ENCODE measurements at places on chromosomes 7 and 10.

DNA sequence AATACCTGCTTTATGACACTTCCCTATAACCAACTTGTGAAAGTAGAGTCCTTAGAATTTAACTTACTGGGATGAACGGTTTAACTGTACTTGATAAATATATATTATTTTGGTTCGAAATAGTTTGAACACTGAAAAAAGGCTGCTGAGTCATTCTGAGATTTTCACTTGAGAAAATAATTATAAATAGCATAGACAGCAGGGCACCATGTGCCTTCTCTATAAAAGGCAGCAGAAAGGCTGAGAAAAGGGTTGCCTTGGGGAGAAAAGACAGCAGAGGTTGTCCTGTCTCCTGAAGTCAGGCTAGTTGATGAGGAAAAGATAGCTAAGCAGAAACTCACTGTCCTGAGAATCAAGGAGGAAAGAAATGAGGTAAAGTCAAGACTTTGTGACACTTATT, 92.4 kb downstream of the CTTNBP2 start:
- DNase-seq: no peak

GRCh38 chr10:44234483-44234875, 150.4 kb downstream of the CXCL12 start:
- DNase-seq: no peak

- no peak for DNase-seq
Measured at GRCh38 chr7:90931986-90932916, 332.0 kb upstream of the FZD1 start.

DNA sequence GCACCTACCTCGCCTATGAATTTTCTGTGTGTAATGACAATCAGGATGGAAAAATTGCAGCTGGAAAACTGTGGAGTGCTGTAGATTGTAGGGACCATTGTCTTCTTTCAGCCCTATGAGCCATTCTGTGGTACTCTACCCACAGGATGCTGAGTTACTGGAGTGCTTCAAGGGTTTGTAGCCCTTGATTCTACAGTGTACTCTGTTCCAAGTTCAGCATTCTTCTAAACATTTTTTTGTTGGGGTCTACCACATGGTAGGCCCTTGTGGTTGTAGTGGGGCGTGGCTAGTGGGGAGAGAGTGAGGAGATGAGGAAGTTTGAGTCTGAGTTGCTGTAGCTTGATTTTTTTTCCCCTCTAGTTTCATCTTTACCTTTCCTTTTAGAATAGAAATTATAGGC, 33.5 kb downstream of the REEP3 start:
- peak; percentile 9 for DNase-seq

DNA sequence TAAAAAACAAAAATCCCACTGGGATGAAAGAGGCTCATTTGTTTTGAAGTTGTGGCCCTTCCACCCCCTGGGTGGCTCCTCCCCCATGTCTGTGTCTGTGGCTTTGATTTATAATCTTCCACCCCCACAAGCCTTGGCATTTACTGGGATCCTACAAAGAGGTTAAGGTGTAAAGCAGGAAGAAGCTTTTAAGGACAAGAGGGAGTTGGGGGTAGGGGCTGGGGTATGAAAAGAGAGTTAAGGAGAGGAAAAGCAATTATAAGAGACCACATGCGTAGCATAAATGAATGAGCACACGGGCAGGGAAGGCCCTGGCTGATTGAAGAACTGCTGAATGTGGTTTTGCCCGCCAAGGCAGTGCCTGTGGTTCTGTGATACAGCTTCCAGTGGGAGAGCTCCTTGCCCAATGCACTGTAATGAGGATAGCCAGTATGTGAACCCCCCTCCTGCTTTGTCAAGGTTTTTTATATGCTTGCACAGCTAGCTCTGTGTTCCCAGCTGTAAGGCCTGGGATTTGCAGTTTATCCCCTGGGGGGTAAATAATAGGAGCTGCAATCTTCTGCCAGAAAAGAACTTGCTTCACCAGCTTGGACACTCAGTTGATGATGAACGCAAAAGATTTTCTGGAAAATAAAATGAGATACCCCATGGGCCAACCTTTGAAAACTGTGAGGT, 34.7 kb upstream of the KMT2E start:
- DNase-seq: no peak

DNA sequence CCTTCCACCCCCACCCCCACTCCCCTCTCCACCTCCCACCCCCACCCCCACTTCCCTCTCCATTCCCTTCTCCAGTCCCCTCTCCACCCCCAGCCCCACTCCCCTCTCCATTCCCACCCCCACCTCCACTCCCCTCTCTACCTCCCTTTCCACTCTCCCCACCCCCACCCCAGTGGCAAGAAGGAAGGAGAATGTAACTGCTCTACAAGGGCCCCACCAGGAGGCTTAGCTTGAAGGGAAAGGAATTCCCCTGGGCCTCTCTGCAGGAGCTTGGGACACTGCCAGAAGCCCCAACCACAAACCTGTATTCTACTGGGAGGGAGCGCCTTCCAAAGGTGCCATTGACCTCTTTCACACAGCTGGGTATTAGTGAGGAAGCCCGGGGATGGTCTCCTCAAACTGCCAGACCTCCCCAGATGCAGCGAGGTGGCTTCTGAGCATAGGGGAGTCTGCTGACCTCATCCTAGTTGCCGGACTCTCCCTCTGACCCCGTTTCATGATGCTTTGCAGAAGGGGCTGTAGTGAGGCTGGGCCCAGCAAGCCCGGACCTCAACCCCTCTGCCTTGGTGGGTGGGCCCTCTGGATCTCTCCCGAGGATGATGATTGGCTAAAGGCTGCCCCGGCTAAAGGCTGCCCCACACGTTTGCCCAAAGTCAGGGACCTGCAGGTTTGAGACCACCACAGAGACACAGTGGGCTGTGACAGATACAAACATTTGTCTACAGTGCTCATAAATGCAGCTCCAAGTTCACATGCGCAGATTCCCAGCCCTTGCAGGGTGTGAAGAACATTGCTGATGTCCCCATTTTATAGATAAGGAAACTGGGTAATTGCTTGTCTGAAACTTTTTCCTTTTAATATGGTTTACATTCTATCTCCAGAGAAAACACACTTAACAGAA, 2.9 kb downstream of the DEPP1 start:
- no peak for DNase-seq

DNA sequence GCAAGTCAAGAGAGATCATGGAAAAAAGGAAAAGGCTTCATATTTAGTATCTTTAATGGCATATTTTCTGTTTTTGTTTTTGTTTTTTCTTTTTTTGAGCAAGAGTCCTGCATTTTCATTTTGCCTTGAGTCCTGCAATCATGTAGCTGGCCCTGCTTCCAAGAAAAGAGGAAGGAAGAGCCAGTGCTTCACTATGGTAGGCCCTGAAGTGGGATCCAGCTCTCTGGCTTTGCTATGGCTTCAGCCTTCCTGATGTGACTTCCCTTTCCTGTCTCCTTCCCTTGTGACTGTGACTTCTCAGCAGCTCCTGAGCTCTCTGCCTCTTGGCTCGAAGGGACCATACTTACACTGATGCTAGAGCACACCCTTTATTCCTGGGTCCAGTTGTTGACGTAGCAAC, 512.3 kb downstream of the INHBA start:
- DNase-seq: no peak

DNA sequence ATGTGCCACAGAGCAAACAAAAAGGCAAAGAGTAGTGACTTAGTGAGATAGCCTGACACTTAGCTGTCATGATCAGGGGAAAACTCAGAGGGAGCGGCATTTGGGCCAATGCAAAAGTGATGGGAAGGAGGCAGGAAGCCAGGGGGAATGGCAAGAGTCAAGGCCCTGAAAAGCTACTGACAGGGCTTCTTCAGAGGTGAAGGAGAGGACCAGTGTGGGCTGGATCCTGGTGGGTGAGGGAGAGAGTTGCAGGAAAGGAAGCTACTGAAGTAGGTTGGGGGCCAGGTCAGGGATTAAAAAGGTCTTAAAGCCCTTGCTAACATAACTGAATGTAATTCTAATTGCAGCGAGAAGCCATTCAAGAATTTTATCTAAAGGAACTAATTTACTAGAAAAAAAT, 117.0 kb downstream of the AASS start:
- no peak for DNase-seq

GRCh38 chr10:88110822-88111221, 247.4 kb downstream of the PTEN start:
- no peak for DNase-seq

DNA sequence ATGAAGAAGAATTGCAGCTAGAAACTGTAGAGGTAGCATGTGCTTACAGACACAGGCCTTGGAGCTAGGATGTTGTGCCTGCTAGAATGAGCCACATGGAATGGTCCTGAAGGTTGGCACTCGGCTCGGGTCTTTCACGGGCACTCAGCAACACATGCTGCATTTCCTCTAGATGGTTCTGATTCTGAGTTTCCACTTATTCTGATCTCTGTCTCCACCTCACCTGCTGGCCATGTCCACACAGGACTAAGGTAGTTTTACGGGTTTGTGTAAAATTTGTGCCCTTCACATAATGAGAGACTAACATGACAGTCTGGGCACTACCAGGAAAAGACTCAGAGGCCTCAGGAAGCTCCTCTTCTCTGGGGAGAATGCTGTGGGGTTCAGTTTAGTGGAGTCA, 444.8 kb upstream of the MKI67 start:
- no peak for DNase-seq

DNA sequence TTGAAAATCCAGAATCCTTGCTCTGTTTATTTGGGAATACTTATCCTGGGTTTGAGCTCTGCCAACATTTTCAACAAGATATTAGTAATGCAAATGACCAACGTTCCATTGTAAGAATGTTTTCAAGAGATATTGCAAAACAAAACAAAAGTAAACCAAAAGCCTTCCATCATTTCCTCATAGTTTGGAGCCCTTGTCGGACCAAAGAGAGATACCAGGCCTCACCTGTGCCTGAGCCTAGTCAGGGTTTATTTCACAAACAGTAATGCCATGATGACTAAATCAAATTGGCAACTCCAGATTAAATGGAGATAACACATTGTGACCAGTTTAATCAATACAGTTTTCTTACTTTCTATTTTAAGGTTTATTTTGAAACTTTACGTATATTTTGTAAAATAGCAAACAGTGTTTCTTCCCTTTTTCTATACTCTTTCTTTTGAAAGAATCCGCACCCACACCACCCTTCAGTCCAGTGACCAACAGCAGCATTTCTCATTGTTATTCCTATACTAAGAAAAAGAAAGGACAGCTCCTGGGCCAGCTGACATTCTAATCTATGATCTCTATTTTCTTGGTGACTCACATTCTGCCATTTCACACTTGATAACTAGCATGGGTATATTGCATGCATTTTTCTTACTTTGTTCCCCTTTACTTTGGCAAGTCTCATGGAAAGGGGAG, 168.5 kb upstream of the MEOX2 start:
- no peak for DNase-seq

- DNase-seq: no peak
Measured at GRCh38 chr7:22351878-22352277, 5.1 kb downstream of the RAPGEF5 start.

DNA sequence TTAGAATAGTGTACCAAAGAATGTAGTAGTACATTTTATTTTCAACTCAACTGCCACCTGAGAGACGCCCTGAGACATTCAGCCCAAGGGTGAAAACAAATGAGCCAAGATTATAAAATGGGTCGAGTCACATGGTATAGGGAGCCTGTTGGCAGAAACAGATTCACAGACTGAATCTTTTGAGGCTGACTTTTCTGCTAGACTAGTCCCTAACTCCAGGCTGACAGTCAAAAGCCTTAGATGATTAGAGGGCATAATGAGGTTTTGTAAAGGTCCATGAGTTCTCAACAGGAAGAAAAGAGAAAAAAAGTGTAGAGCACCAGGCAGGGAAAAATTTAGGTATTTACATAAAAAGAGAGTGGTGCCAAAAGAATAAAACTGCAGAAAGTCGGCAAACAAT, 128.0 kb downstream of the NXPH1 start:
- DNase-seq: no peak

- DNase-seq: no peak
Measured at GRCh38 chr10:75597773-75598440, 166.5 kb downstream of the LRMDA start.

- DNase-seq: no peak
Measured at GRCh38 chr10:35089611-35090161, 455 bp downstream of the CUL2 start.

DNA sequence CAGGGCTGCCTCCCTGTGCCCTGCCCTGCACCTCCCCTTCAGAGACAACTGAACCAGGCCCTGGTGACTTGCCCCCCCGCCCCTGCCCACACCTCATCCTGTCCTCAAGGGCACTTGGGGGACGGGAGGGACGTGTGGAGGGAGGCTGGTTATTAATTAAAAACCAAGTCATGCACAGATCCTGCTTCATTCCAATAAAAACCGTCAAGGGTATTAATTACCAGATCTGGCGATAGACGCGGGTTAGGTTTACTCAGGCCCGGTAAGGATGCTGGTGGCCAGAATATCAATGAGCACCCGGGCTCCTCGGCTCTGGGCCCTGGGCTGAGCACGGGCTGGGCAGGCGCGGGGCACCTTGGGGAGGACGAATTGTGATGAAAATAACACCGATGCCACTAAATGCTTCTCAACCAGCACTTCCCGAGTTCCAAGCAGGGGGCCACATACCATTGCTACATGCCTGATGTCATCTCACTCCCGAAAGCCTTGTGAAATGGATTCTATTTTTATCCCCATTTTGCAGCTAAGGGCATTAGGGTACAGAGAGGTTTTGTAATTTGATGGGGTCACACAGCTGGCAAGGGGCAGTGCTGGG, 24.5 kb upstream of the GTF2IRD1 start:
- no peak for DNase-seq

GRCh38 chr10:77332256-77332655, 305.4 kb downstream of the KCNMA1 start:
- no peak for DNase-seq

GRCh38 chr7:124810605-124811004, 45.0 kb upstream of the GPR37 start:
- no peak for DNase-seq

- DNase-seq: no peak
Measured at GRCh38 chr7:39321909-39322498, 244.2 kb upstream of the YAE1 start.

- DNase-seq: no peak
Measured at GRCh38 chr7:8973601-8974000, 540.2 kb downstream of the NXPH1 start.

DNA sequence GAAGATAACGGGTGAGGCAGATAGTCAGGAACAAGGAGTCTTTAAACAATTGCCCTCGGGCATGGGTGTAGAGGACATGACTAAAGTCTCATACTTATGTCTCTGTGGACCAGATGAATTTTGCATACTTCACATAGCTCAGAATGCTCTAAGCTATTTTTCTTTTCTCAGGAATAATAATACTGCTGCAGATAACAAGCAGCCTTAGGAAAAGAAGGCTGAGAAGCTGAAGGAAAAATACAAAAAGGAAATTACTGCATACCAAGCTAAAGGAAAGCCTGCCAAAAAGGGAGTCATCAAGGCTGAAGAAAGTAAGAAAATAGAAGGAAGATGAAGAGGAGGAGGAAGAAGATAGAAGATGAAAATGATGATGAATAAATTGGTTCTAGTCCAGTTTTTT, 13.4 kb upstream of the ERCC6 start:
- DNase-seq: no peak

GRCh38 chr10:17865351-17865750, 56.2 kb downstream of the MRC1 start:
- no peak for DNase-seq

GRCh38 chr10:59904426-59905065, 1.8 kb downstream of the CCDC6 start:
- no peak for DNase-seq

GRCh38 chr7:20651960-20652544, 36.6 kb downstream of the ABCB5 start:
- DNase-seq: no peak

Measured in activated CD8-positive, alpha-beta memory T cell treated with anti-CD3 and anti-CD28 coated beads for 1 hour (primary cell).